ENCODE measurements at places on chromosomes 13 and 19.

- DNase-seq = no peak
Measured at GRCh38 chr13:31930901-31931522, 100.6 kb upstream of the FRY start.

GRCh38 chr13:45536224-45536623 is 71.5 kb downstream of the COG3 start:
- DNase-seq = no peak

DNA sequence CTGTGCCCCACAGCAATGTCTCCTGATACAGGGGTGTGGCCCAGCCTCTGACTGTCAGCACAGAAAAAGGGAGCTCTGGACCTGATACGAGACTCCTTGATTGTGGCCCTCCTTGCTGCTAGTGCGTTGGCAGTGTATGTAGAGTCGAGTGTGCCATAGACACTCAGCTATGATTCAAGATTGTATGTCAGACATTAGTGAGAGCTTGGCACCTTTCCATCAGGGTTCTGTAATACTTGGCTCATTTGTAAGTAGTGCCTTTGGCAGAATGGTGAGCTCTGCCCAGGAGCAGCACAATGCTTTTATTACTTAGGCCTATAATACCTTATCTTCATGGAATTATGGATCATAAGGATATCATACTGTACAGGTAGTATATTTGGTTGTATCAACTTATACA is 83.4 kb downstream of the ATP8A2 start:
- no peak for DNase-seq

GRCh38 chr13:47158593-47158992 is 261.7 kb upstream of the HTR2A start:
- no peak for DNase-seq

- no peak for DNase-seq
Measured at GRCh38 chr13:48258002-48258401, 25.0 kb downstream of the ITM2B start.

DNA sequence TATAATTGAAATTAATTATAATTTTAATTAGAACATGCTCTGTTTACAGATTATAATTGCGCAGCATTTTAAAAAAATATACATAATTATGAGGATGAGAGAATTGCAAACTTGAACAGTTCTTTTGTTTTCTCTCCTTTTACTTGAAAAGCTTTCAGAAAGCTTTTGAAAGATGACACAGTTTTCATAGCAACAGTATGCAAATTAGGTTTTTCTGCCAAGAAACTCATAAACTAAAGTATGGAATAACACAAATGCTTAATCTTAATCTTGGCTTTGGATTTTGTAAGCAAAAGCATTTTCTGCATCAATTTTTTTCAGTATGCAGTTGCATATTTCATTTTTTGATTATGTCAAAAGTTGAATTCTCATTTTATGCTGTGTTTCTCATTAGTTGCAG is 32.8 kb upstream of the AKAP11 start:
- DNase-seq = no peak

GRCh38 chr13:98495627-98496478 is 81.1 kb downstream of the STK24 start:
- DNase-seq = no peak

DNA sequence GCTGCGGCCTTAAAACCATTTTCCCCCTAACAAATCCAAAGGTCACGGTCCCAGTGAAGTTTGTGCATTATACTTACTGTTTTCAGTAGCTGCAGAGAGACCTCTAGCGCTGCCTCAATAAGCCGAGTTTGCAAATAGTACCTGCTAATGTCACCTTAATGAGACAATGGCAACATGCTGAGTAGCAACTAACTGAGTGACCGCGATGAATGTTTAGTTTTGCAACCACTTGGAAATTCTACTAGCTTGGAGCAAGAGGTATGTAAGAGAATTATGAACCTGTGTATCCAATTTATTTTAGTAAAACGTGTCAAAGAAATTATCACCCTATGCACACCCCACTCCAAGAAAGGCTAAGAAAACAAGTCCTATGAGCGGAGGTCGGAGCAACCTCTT is 1.2 kb downstream of the KPNA3 start:
- no peak for DNase-seq

DNA sequence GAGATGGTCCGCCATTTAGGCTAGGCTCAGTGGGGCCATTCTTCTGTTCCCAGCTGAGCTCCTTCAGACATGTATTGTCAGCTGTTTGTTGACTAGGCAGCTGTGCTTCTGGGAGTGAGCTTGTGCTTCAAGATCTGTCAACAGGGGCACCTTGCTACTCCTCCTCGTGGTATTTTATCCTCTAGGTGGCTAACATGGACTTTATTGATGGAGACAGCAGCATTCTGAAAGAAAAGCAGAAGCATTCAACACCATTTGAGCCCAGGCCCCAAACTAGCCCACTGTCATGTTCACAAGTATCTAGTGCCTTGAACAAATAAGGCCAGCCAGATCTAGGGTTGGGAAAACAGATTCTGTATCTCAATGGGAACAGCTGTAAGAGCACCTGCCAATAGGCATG is 65.9 kb downstream of the ZNF429 start:
- no peak for DNase-seq

- no peak for DNase-seq
Measured at GRCh38 chr13:23658929-23659541, 88.8 kb downstream of the TNFRSF19 start.

DNA sequence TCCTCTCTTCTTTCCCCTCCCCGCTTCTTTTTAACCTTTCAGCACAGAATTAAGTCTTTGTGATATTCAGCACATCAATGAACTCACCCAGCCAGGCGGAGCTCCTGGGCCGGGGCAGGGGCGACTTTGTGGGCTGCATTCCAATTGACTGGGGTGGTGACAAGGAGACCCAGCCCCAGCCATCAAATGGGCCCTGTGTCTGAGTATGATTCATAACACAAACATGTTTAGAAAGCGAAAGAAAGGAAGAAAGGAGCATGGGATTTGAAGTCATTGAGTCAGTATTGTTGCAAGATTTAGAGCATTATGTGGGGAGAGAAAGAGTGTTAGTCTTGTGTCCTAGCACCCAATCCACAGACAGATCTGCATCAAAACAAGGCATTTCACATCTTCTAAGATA is 185.3 kb downstream of the LHFPL6 start:
- no peak for DNase-seq

DNA sequence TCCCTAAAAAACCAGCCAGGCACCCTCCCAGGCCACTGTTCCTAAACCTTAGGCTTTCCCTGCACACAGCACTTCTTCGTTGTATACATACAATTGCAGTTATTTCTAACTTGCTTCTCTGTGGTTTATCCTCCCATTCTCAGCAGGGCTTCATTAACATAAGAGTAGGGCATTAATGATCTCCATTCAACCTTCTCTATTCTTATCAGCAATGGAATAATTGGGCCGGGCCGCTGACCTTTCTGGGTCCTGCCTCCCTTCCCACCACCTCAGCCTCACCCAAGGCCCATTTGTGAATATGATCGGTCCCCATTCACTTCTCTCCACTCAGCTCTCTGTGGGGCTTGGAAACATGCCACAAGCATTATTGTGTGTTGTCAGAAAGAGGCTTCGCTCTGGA is 184.2 kb downstream of the SUCLA2 start:
- DNase-seq = no peak

DNA sequence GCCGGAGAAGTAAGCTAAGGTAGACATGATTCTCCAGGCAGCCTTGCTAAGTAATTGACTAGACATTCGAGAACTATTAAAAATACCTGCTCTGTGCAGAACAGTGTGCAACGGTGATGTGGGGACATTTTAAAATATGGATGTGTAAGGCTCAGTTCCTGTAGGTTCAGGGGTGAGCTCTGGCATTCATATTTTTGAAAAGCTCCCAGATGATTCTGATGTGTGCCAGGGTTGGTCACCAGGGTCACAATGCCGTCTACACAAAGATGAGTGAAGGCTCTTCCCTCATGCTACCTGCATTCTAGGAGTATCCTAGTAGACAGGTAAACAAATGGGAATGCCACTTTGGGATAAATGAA is 702 bp upstream of the EPSTI1 start:
- no peak for DNase-seq

DNA sequence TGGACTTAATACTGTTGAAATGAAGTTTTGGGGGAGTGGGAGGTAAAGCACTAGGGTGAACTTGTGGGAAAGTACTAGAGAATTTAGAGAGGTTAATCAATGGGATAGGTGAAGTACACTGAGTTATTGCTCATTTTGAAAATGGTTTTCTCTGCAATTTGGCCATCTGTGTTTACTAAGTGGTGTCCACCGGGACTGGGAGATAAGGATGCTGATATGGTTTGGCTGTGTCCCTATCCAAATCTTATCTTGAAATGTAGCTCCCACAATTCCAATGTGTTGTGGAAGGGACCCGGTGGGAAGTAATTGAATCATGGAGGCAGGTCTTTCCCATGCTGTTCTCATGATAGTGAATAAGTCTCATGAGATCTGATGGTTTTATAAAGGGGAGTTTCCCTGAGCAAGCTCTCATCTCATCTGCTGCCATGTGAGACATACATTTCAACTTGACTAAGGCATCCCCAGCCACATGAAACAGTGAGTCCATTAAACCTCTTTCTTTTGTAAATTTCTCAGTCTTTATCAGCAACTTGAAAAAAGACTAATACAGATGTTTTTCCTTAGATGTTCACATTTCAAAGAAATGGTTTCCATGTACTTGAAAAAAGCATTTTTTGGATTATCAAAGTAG is 1569.4 kb upstream of the PRR20A start:
- DNase-seq = no peak

GRCh38 chr13:36157480-36157879 is 26.3 kb upstream of the DCLK1 start:
- no peak for DNase-seq

DNA sequence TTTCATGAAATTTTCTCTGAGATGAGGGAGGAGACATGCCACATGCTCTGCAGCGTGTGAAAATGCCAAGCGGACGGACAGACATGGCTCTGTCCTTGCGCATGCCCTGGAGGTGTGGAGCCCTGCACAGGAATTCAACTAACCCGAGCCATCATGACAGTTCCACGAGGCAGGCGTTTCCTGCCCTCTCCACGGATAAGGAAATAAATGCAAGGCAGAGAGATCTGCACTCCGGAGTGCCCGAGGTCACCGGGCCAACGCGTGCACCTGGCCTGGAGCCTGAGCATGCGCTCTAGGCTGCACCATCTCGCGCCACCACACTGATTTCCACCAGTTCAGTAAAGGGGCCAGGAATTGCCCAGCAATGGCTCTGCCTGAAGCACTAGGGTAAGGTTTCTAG is 298.2 kb downstream of the MYO16 start:
- DNase-seq = no peak
